ENCODE measurements at places on chromosomes 1 and 21.

- no peak for DNase-seq
These were observed 180.4 kb upstream of the PKN2 start for GRCh38 chr1:88503646-88504045.

DNA sequence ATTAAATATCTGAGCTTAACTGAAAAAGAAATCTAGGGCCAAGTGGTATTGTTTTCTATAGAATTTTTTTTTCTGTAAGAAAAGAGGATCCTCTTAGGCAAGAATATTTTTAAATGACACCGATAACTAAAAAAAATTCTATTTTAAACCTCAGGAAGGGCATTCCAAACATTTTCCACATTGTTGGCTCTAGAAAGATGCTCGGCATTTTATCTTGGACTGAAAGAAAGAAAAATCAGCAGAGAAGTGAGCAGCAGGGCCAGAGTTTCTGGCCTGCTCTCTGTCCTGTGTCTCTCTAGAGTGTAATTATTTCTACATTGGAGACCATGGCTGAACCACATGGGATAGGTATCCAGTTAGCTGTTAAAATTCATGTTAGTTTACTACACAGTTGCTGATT lies 192.5 kb upstream of the GREM2 start:
- no peak for DNase-seq

DNA sequence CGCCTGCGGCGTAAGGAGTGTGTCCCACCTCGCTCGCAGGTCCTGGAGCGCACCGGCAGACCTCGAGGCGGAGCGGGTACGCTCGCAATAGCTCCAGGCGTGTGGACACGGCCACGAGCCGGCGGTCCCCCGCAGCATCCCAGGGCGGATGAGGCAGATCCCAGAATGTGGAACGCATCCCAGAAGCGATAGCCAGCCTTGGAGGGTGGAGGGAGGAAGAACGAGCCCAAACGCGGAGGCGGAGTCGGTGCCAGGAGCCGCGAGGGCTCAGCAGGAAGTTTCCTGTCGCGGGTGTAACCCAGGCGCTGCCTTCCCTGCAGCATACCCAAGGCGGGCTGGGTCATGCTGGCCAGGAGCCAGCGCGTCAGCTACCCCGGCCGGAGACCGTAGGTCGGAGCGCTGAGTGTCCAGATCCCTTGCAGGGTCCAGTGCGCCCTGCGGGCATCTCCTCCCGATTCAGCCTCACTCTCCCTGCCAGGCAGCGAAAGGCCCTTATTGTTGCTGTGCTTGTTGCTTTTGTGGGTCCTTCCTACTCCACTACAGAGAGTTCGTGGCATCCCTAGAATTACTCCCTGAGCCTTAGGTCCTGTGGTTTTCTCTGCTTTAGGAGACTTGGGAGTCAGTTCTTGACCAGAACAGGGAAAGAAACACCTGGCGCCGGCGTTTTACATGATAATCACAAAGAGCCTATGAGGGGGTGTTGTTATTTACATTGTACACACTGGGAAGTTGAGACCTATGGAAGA lies 27.7 kb downstream of the STYXL2 start:
- no peak for DNase-seq

- DNase-seq, result no peak
These were observed 14.4 kb downstream of the TMPRSS3 start for GRCh38 chr21:42381347-42381984.

- no peak for DNase-seq
These were observed 3.0 kb downstream of the VASH2 start for GRCh38 chr1:212953321-212953720.

DNA sequence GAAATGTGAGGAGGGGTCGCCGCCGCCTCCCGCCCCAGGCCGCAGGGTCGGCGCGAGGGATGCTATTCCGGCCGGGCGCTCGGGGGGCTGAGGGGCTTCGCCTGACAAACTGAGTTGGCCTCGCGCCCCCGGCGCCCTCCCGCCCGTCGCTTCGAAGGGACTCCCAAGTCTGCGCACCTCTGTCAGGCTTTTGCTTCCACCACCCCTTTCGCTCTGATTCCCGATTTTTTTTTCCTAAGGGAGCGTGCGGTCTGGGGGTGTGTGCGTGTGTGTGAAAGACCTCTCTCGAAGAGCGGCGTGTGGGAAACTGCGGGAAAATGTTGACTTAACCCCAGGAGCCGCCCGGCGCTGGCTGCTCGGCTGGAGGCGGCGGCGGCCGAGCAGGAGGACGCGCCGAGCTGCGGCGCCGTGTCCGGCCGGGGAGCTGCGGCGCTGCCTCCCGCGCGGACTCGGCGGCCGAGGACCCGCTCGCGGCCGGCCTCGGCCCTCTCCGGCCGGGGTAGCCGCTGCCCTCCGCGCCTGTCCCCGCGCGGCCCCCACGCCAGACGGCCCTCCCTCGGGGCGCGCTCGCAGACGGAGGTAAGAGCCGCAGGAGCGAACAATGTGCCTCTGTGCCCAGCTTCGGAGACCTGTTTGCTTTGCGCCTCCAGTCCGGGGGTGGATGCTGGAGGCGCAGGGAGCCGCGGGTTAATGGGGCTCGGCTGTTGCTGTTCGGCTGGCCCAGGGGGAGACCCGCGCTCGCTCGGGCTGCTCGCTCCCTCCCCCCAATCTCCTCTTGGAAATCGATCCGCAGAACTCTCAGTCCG lies 1.1 kb downstream of the ADGRL2 start:
- no peak for DNase-seq

DNA sequence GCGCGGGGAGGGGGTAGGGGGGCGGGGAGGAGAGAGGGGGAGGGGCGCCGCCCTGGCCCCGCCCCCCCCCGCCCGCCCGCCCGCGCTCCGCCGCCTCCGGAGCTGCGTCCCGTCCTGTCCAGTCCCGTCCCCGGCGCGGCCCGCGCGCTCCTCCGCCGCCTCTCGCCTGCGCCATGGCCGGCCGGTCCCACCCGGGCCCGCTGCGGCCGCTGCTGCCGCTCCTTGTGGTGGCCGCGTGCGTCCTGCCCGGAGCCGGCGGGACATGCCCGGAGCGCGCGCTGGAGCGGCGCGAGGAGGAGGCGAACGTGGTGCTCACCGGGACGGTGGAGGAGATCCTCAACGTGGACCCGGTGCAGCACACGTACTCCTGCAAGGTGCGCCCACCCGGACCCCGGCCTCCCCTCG lies at the start of gene AGRN:
TSS of gene AGRN (plus strand) at position 121 of the 405 bp plus-strand sequence. CDS start at position 174, 53 bp downstream.
- no peak for DNase-seq

- no peak for DNase-seq
These were observed 1.7 kb downstream of the BEST4 start for GRCh38 chr1:44786138-44786840.

- DNase-seq, result no peak
These were observed at the start of gene SLC30A10 for GRCh38 chr1:219927956-219928790. Gene SLC30A10, minus strand, starts transcription at chr1:219928557. Its CDS starts 117 bp downstream, at chr1:219928440.

DNA sequence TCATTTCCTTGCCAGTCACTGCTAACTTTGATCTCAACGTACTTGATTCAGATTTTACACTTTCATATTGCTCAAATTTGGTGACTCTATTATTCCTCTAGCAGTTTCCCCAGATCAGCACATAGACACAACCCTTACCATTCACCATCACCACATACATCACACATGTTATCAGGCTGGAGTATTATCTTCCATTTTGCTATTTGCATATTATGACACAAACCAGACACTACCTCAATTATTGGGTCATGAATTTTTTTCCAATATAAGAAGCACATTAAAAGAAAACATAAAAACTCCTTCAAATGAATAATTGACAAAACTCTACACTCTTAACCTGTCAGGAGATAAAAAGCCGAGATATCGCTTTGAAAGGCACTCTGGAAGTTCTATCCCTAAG lies 1166.7 kb upstream of the B3GALT2 start:
- no peak for DNase-seq

GRCh38 chr1:88098881-88099280 lies 585.2 kb upstream of the PKN2 start:
- DNase-seq, result no peak

- no peak for DNase-seq
These were observed 9.8 kb downstream of the THAP3 start for GRCh38 chr1:6634371-6635052.

- DNase-seq, result no peak
These were observed 110.8 kb upstream of the RUNX1 start for GRCh38 chr21:35159881-35160280.

DNA sequence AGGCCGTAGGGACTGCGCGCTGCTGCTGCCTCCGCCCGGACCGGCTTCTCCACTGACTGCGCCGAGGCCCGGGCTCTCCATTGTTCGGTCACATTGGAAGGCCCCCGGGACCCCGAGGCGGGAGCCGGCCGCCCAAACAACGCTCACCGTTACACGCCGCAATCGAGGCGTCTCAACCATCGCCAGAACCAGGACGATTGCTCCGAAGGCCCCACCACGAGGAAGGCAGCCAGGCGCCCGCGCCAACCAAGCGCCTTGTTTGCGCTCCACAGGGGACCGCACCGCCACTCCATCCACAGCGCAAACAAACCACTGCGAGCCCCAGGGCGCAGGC lies 595 bp downstream of the GLUL start:
- DNase-seq, result no peak

- DNase-seq, result no peak
These were observed 8.3 kb upstream of the ZC3H11B start for GRCh38 chr1:219621047-219621786.

DNA sequence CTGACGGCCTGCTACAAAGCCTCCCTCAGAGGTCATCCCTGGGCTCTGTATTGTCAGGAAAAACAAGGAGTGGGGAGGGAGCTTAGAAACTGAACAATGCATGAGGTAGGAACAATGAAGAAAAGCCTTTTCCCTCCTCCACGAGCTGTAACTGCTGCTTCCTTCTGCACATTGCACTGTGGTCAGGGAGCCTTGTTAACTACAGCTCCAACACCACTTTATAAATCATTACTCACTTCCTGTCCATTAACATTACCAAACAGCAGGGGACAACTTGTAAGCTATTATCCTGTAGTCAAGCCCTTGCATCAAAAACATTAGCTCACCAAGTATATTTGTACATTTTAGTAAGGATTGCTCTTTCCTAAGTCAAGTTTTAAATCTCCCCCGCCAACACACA lies 336.0 kb upstream of the NR5A2 start:
- no peak for DNase-seq

GRCh38 chr1:27713139-27713725 lies 12.5 kb upstream of the FAM76A start:
- no peak for DNase-seq

GRCh38 chr21:21101911-21102310 lies 103.7 kb downstream of the NCAM2 start:
- no peak for DNase-seq

DNA sequence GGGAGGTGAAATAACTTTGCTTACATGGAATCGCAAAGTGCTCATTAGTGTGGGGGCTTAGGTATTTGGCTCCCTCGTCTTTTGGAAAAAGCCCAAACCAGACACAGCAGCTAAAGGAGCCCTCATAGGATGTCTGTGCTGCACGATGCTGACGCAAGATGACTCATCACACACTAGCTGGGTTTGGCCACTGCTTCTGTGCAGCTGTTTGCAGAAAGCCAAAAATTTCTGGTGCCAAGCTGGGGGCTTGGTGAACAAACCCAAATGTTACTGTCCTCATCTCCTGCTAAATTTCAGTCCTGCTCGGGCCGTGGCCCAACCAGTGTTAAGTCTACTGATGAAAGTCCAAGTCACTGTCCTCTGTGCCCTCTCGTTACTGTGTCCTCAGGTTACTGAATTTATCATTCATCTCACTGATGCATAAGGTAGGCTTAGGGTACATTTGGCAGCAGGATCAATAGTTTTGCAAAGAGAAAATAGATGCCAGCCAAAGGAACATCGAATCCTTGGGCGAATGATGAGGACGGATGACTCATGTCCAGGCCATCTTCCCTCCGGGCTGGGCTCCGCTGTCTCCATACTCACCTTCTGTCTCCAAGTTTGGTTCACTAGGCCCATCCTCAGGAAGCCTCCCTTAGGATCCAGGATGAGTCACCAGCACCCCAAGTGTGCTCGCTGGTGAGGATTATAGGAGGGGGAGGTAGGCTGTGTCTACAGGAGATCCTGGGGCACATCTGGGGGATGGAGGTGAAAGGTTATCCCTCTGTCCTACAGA lies 177.7 kb downstream of the ADSS2 start:
- no peak for DNase-seq

GRCh38 chr1:160987359-160988050 lies 32.9 kb upstream of the ITLN2 start:
- DNase-seq, result no peak

DNA sequence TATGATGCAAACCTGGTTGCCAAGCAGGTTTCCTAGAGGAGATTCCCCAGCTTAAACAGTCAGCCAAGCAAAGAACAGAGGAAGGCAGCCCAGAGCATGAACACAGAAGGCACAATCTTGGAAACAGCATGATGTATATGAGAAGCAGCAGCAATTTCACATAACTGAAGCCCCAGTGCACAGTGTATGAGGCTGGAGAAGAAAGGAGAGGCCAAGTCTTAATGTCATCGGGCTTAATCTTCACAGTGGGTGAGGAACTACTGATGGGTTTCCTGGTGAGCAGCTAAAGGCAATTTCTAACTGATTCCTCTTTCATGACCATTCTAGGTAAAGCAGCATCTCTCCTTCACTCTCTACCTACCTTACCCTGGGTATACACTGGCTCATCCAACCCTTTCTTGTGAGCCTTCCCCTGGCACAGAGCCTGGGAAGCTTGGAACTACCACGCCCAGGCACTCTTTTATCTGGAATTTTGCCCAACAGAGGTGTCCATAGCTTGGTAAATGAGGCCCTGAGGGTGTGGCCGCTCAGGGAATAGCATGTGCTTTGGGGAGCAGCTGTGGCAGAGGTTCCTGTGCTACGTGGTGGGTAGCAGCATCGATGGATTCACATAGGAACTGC lies 22.0 kb downstream of the FYB2 start:
- DNase-seq, result no peak

DNA sequence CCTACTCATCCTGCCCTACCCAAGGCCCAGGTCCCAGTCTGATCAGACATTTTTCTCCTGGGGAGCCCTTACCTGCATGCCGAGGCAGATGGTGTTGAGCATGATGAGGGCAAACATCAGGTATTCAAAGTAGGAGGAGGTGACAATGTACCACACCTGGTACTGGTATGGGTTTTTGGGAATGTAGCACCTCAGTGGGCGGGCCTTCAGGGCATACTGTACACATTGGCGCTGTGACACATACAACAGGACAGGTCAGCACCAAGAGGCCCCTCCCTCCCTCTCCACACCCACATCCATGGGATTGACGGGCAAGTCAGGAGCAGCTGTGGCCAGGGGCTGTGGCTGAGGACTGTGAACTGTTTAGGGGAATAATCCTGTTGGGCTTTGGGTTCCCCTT lies 37.1 kb upstream of the KIF21B start:
- DNase-seq, result no peak

GRCh38 chr1:151809290-151809984 lies 4.2 kb upstream of the LINGO4 start:
- no peak for DNase-seq

DNA sequence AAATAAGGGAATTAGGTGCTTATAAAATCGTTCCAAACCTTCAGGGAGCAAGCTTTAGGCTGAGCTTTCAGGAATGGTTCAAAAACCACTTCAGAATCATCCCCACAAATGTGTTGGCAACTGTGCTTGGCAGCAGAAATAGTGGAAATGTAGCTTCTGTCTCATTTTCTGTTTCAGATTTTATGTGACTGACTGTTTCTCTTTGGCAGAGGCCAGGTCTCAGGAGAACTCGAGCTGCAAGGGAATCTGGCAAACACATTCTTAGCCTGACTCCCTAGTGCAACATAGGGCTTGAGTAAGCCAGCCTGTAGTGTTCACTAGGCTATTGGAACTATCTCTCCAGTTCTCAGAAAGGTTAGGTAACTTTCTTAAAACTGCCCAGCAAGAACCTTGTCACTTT lies 128.6 kb downstream of the PLA2G4A start:
- no peak for DNase-seq

All from stimulated activated CD4-positive, alpha-beta T cell treated with anti-CD3 and anti-CD28 coated beads, Interleukin-1b, Interleukin-23, amount 100 ng/mL, for 1 hour (primary cell).